Naive thymus-derived CD4-positive, alpha-beta T cell (primary cell): ENCODE measurements at places on chromosomes 2 and 18. TPM values are rescaled to one million over a fixed set of nuclear protein-coding genes. Genes with fewer than 3 reads are reported as not detected.
A peak's percentile ranks its signal among the peaks of the same experiment; 100 is the strongest.

- DNase-seq, result no peak
Observed at GRCh38 chr2:156019341-156019740, 313.2 kb downstream of the NR4A2 start.

GRCh38 chr2:132583666-132584360, 86.2 kb downstream of the LYPD1 start:
- DNase-seq, result no peak

DNA sequence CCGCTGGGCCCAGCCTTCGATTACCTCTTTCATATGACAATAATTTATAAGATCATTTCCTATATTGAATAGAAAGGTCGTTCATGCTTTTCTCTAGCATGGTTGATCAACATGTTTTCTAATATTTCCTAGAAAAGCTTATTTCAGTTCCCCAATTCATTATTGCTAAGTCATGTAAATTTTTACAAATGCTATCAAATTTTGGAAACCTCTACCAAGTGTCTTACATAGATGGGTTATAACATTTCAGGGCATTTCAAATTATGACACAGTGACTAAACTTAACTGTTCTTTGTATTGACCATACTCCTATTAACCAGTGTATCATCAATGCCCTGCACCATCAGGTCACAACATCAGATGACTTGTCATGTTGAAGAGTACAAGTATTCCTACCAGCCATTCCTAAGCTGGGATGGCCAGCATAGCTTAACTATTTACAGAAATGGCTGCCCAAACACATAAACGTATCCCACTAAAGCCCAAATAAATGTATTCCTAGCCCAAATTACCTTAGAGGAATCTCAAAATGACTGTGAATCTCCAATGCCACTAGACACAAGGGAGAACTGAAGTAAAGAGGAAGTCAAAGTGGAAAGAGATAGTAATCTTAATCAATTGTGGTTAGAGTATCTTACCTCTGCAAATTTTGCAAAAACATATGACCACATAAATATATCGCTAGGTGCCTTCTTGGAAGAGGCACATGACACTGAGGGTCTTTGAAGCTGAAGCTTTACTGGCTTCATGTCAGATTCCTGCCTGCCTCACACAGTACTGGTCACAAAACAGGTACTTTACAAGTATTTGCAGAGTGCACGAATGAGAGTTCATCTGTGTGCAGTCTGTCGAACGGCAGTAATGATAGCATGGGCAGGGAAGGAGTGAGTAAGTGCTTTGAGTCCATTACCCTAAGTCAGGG, 87.3 kb upstream of the TLK1 start:
- DNase-seq, result peak; percentile 48

GRCh38 chr2:6896930-6897759, 19.6 kb downstream of the RSAD2 start:
- peak; percentile 48 for DNase-seq

GRCh38 chr2:7706791-7707190, 789.6 kb downstream of the RNF144A start:
- DNase-seq, result no peak

DNA sequence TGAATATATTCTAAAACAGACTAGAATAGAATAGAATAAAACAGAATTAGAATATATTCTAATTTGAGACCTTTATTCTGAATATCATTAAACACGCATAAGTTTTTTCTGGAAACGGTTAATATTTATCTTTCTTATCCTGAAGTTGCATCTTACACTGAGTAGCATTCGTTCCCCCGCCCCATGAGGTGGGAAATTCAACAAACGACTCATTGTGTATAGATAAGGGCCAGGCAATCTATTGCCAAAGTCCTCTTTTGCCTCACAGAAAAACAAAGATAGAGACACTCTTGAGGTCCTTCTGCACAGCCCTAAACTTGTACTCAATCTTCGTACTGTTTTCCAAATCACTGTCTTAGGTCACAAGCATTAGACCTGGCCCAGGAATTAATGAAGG, 98.1 kb downstream of the COL6A3 start:
- no peak for DNase-seq

- DNase-seq, result no peak
Observed at GRCh38 chr2:225999692-226000091, 600.2 kb downstream of the NYAP2 start.

DNA sequence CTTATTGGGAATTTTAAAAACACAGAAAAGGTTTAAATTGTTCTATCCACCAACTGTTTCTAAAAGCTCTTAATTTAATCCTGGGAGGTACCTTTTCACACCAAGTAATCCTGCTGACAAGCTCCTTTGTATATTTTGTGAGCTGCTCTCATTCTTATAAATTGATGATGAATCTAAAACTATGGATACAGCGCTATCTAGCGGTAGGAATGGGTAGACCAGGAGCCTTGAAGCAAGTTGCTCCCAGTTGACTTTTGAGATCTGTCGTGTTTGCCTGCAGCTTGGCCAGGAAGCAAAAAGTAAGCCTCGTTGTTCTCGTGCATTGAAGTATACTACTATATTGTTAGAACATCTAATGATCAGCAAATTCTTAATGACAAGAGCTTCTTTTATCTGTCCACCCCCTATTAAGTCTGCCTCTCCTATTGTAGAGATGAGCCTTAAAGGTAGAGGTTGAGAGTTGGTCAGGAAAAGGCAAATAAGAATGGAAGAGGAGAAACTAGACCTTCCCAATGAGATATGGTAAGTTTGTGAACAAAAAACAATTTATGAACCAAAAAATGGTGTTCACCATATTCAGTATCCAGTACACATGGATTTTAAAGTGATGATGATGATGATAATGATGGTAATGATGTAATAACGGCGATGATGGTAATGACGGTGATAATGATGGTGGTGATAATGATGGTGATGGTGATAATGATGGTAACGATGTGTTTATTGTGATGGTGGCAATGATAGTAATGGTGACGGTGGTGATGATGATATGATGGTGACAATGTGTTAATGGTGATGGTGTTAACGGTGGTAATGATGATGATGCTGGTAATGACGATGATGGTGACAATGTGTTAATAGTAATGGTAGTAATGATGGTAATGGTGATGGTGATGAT, 212.1 kb upstream of the NCKAP5 start:
- peak; percentile 7 for DNase-seq

- DNase-seq, result no peak
Observed at GRCh38 chr2:10402062-10402585, 46.0 kb downstream of the ODC1 start.

- DNase-seq, result no peak
Observed at GRCh38 chr2:240578110-240578450, 8.5 kb upstream of the CAPN10 start.

- DNase-seq, result no peak
Observed at GRCh38 chr2:54577035-54577434, 120.9 kb downstream of the SPTBN1 start.

DNA sequence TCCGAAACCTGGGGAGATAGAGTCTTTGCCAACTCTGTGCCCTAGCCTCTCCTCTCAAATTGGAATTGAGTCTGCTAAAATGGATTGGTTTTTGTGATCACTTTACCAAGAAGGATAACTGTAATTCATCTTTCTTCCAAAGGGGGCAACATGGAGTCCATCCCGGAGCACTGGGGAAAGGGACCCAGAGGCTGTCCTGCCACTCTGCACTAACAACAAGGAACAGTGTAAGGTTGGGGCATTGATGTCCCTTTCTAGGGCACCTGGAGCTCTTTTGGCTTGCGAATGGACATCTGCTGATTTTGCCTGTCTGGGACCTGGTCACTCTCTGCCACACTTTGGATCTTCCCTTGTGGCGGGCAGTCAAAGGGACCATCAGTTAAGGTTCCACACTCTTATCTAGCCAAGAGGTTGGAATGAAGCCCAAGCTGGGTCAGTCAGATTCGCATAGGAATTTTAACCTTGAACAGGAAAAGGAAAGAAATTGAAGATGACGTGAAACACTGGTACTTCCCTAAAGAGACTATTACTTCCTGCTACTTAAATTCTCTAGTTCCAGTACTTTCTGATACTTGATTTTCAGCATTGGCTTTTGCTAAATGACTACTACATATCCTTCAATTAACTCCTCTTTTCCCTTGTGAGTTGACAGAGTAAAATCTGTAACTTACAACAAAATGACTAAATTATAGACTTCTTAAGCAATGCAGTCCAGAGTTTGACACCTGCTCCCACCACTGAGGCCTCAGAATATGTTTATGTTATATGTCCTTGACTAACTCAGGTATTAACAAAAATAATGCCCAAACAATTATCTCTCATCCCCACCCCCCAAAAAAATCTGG, 64.7 kb upstream of the KLF7 start:
- DNase-seq, result no peak

- no peak for DNase-seq
Observed at GRCh38 chr2:26461601-26462023, 16.3 kb downstream of the OTOF start.

- DNase-seq, result no peak
Observed at GRCh38 chr2:43469094-43469493, 126.7 kb downstream of the THADA start.

- no peak for DNase-seq
Observed at GRCh38 chr18:7256618-7257425, 25.9 kb downstream of the LRRC30 start.

DNA sequence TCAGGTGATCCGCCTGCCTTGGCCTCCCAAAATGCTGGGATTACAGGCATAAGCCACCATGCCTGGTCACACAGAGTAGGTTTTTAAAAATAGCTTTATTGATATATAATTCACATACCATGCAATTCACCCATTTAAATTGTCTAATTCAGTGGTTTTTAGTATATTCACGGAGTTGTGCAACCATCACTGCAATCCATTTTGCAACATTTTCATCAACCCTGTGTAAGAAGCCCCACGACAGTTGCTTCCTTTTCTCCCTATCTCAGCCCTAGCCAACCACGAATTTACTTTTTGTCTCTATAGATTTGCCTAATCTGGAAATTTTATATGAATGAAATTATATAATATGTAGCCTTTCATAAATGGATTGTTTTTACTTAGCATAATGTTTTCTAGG, 266.4 kb downstream of the NAPG start:
- DNase-seq, result no peak

DNA sequence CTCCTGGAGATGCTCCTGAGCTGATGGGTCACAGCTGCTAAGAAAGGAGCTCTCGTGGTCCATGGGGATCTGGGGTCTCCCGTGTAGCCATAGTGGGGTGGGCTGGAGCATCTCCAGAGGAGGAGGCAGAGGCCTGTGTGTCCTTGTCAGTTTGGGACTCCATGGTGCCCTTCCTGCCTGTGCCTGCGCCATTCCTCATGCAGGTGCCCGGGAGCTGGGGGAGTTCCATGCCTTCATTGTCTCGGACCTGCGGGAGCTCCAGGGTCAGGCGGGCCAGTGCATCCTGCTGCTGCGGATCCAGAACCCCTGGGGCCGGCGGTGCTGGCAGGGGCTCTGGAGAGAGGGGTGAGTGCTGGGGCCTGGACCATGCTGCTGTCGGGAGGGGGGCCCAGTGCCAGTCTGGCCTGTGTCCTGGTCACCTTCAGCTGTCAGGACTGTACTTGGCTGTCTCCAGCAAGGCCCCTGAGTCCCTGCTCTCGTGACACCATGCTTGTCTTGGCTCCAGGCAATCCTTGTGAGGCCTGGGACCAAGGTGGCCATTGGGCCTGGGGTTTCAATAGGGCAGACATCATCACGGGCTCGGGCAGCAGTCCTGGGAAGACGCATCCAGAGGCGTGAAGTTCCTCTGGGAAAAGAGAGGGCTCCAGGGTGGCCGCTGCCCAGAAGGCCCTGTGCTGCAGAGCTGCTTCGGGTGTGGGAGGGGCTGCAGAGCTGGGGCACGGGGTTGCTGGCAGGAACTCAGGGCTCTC, 7.3 kb downstream of the CAPN10 start:
- DNase-seq, result no peak

DNA sequence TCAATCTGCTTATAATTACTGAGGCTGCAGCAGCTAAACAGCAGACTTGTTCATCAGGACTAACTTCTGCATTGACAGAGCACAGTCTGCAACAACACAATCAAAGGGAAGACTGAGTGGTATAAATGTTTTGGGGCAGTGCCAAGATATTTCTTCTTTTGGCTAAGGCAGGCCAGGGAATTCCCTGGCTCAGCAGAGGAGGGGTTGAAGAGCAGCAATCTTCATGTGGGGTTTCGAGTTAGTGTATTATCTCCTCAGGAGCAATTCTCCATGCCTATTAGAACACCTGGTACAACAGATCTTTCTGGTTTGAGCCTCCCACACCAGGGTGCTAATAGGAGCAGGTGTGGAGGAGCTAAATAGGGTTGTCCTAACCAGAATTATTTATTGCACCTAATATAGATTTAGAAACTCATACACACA, 103.0 kb upstream of the STK17B start:
- DNase-seq, result peak; percentile 39

GRCh38 chr2:195037045-195037444, 620.0 kb upstream of the SLC39A10 start:
- DNase-seq, result no peak

GRCh38 chr2:6920743-6921064, 3.5 kb downstream of the RNF144A start:
- DNase-seq, result no peak

GRCh38 chr2:228986961-228987360, 284.1 kb downstream of the PID1 start:
- no peak for DNase-seq

DNA sequence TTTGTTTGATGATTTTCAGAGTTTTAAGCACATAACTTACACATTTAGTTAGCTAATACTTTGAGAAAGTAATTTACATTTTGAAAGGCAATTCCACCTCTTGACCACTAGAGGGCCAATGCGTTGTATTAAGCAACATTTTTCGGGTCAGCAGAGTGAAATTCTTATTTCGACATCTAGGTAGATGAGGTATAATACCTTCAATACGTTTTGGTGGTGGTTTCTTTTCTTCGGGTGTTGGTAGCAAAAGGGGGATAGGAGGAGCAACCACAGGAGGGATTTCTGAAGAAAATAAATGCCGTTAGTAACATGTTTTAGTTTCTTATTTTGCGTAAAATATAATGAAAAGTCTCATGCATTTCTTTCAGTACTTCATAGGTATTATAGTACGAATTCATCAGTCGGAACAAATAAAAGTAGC, 106.3 kb downstream of the TTN start:
- peak; percentile 11 for DNase-seq

- no peak for DNase-seq
Observed at GRCh38 chr2:121295911-121296650, 11.1 kb upstream of the TFCP2L1 start.

RPRM gene
- total RNA-seq, result 0.24 TPM

CCDC141 gene
- total RNA-seq, result 39.2 TPM

EML6 gene
- total RNA-seq, result 0.20 and 1.7 TPM in 2 replicates

ZC3H6 gene
- total RNA-seq, result 18.7 TPM

ABCB11 gene
- total RNA-seq, result not detected

DPP4 gene
- 35.7 TPM for total RNA-seq

COLEC11 gene
- total RNA-seq, result not detected in 2 replicates

SIX2 gene
- not detected in 2 replicates for total RNA-seq

EIPR1 gene
- total RNA-seq, result 24.5 TPM

TMEM169 gene
- 5.1 TPM for total RNA-seq

LAMA3 gene
- total RNA-seq, result not detected
